Astrocyte of the hippocampus (primary cell): ENCODE measurements at places on chromosomes 6 and 20.

DNA sequence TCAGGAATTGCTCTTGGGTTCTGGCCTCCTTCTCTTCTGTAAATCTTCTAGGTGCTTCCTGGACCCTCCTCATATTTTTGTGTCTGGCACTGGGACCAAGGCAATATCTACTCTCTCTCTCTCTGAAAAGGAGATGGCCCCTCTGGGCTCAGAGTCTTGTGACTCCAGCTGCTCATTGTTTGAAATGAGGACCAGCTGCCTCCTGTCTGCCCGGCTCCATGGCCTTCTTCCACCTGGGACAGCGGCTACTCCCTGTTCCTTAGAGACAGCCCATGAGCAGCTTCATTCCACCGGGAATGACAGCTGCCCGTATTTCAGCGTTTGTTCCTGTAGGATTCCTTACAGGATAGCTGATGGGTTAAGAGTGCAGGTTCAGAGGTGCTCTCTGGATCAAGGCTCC lies 2.9 kb downstream of the TGM3 start:
- DNase-seq: no peak

- peak; percentile 66 for DNase-seq
Measured at GRCh38 chr6:11094411-11094851, 797 bp downstream of the SMIM13 start.

- DNase-seq: peak; percentile 38
Measured at GRCh38 chr20:11350126-11351005, 567.3 kb upstream of the BTBD3 start.

DNA sequence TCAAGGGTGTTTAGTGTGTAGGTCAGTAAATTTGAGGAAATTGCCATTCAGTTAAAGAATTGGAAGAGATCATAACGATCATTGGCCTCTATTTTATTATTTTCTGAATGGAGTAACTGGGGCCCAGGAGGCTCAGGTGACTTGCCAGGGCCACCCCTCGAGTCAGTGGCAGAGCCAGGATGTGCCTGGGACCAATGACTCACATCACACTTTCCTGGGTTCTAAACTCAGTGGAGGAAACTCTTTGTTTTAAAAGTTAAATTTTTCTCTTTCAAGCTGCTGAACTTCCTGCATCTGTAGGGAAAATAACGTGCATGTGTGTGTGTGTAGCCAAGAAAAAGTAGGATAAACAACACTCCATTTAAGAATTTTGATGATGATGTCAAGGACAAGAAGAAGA lies 135.5 kb downstream of the MYLK4 start:
- no peak for DNase-seq
